Osteocyte (in vitro differentiated cells): ENCODE measurements at places on chromosomes 12 and 14. TPM values are rescaled to one million over a fixed set of nuclear protein-coding genes. Genes with fewer than 3 reads are reported as not detected.

GRCh38 chr12:82351390-82351789, 6.8 kb downstream of the CCDC59 start:
- DNase-seq, result no peak

DNA sequence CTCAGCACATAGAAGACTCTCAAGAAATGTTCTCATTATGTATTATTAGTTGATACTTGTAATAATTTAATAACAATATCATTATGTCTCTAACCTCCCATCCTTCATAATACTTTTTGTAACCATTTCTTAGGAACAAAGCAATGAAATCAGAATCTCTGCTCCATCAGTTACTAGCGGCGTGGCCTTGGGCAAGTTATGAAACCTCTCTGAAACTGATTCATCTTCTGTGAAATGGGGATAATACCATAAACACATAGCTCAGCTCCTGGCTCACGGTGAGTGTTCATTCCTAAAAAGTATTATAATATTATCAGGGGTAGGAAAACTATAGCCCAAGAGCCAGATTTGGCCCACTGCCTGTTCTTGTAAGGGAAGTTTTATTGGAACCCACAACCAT, 11.4 kb upstream of the CMKLR1 start:
- no peak for DNase-seq

Gene LRTM2
- not detected in 2 replicates for total RNA-seq

Gene ALX1
- total RNA-seq, result 1.9 and 3.0 TPM in 2 replicates

DNA sequence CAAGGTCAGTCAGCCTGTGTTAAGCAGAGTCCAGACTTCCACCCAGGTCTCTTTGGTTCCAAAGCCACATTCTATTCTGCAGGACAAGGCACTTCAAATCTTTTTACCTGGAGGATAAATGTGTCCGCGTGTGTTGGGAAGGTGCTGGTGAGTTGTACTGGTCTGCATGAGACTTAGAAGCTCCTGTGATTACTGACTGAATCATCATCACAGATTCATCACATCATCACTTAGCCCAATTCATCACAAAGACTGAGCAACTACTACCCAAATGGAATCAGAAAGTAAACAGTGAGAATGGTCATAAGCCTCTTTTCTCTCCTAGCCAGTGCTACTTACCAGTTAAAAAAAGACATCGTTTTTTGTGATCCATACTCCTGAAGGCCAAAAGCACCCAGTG, 5.3 kb downstream of the SLC15A5 start:
- DNase-seq, result no peak

Gene SERPINA9
- total RNA-seq, result not detected in 2 replicates

Gene TRMT5
- total RNA-seq, result 15.8 and 17.0 TPM in 2 replicates

Gene EPYC
- not detected in 2 replicates for total RNA-seq

Gene REP15
- total RNA-seq, result 1.4 and 1.6 TPM in 2 replicates
